ENCODE measurements at places on chromosomes 1 and 21. TPM values are rescaled to one million over a fixed set of nuclear protein-coding genes. Genes with fewer than 3 reads are reported as not detected.

DNA sequence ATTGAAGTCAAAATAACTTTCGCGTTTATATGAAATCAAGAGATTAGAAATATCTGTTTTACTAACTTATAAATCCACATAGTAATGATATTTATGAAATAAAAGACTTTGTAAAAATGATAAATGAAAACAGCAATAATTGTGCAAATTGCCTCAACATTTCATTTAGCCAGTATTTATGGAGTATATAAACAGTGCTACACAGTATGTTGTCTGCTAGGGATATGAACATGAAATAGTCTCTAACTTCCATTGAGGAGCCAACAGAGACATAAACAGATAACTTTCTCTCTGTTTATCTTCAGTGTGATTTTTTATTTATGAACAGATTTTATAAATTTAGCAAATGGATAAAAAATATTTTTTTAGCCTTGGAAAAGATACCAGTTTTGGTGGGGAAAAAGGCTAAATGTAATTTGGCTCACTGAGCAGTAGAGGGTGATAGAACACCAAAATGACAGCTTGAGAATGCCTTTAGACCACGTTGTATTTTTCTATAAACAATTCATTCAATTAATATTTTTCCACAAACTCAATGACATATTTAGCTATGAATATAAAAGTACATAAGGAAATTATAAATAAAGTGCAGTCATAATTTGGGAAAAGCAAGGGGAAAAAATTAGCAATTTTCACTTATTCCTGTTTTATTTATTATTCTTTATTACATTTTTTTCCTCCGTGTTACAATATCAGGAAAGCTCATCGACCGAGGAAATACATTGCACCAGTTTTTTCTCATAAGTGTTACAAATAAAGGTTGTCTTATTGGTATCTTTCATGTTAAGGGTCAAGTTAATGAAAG lies 47.5 kb upstream of the EEIG2 start:
- DNase-seq = peak; percentile 63

GRCh38 chr1:57157818-57158603 lies 192.2 kb upstream of the C8B start:
- DNase-seq = no peak

DNA sequence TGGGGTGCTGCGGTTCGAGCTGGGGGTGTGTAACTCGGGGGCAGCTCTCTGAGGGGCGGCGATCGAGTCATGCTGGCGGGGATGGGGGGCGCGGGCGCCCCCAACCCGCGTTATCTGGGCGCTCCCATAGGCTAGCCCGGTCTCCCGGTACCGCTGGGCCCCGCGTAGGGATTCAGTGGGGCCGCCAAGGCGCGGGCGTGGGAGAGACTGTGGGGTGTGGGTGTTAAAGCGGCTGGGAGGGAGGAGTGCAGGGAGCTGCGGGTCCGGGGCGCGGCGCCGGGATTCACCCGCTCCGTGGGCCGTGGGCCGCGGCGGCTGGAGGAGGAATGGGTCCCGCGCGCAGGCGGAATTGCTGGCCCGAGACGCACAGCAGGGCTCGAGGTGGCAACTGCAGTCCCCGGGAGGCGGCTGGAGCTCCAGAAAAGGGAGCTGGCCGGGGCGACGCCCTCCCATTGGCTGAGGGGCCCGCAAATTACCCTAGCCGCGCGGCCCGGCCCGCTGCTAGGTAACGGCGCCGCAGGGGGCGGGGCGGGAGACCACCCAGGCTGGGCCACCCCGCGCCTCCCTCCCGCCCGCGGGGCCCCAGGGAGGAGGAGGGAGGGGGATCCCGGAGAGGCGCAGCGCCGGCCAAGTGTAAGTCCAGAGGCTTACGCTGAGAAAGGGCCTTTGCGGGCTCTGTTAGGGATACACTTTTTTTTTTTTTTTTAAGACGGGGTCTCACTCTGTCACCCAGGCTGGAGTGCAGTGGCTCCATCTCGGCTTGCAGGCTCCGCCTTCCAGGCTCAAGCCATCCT lies at the start of gene PTCH2:
TSS of gene PTCH2 (minus strand) at position 392 of the 794 bp plus-strand sequence. CDS start at position 71, 321 bp downstream.
- peak; percentile 91 for DNase-seq

- no peak for DNase-seq
Measured at GRCh38 chr1:223844787-223845036, 1.0 kb downstream of the TP53BP2 start.

DNA sequence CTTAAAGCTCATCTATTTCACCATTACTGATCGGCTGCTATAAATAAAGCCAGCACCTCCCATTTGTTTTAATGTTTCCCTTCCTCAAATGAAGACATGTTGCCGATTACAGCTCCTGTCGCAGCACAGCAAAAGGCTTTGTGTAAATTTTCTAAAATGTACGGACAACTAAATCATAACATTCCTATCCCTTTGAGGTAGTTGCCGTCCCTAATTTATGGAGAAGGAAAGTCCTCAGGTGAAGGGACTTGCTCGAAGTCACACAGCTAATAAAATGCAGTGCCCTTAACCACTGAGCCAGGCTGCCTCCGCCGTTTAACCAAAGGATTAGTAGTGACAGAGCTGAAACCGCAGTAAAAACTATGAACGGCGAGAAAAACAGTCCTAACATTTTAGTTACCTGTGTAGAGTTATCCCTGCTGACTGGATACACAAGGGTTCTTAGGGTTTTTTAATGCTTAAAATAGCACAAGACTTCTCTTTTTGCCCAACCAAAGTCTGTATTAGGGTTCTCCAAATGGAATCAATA lies 871 bp downstream of the PINK1 start:
- no peak for DNase-seq

The NEGR1 gene
- 16.9 TPM for total RNA-seq

The TEX35 gene
- not detected for total RNA-seq

The TCP10L gene
- total RNA-seq = 1.4 TPM

The KCNJ10 gene
- total RNA-seq = 0.41 TPM

DNA sequence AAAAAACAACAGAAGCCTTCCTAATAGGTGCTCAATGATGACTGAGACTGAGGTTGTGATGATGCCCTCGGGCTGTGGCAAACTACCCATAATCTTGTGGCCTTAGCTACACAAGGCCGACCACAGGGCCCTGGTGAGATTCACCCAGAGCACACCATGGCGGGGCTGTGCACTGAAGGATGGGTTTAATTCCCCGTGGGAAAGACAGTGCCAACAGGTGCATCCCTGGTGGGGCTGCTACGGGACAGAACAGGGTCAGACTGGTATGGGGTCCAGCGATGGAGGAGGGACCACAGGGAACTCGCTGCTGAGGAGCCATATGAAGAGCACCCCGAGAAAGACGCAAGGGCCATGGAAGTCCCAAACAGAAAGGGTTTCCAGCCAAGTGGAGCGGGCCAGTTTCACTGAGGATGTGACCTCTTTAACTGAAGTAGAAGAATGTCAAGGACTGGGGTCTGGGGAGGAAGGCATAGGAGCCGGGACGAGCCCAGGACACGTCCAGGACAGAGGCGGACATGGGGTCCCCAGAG lies 21.3 kb downstream of the PRDM15 start:
- no peak for DNase-seq

DNA sequence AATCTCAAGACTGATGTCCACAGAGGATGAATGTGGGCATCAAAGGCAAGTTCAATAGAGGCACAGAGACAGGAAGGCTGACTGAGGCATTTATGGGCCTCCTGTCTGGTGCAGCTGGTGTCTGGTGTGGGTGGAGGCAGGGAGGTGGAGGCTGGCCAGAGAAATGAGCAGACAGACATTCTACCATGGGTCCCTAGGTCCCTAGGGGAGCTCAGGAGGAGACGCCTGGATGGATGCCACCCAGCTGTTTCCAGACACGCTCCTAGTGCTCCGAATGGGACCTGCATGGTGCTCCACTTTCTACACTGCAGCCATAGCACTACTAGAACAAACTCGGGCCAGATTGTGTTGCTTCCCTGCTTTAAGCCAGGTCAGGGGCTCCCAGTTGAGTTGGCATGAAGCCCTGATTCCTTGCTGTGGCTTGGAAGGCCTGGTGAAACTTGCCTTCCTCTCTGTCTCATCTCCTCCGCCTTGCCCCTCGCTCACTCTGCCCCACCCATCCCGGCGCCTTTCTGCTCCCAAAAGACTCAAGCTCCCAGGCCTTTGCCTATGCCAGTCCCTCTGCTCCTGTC lies 25.3 kb downstream of the PADI2 start:
- DNase-seq = no peak

Measured in tongue (tissue), 3 donors.